ENCODE measurements at places on chromosomes 13 and 19.

DNA sequence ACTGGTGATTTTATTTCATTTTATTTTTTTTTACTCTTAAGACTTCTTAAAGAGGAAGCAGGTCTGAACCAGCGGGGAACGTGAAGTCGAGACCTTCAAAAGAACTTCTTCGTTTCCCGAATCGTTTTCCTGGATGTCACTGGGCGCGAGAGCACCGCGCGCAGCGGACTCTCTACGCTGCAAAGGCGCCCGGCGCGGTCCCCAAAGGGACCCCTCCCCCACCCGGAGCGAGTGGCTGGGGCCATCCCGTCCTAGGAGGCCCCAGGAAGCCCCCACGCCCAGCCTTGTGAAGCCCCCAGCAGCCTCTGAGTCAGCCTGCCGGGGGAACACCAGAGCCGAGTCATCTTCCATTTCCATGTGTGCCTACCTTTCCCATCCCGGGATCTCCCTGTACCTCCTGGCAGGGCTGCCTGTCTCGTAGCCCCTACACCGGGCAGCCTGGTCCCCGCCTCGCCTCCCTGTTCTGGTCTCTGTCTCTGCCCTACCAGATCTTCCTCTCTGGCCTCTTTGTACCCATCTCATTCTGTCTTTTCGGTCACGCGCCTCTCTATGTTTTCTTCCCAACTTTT, 608 bp downstream of the CD70 start:
- no peak for DNase-seq

GRCh38 chr19:51002542-51003311, 1.3 kb upstream of the KLK8 start:
- no peak for DNase-seq

DNA sequence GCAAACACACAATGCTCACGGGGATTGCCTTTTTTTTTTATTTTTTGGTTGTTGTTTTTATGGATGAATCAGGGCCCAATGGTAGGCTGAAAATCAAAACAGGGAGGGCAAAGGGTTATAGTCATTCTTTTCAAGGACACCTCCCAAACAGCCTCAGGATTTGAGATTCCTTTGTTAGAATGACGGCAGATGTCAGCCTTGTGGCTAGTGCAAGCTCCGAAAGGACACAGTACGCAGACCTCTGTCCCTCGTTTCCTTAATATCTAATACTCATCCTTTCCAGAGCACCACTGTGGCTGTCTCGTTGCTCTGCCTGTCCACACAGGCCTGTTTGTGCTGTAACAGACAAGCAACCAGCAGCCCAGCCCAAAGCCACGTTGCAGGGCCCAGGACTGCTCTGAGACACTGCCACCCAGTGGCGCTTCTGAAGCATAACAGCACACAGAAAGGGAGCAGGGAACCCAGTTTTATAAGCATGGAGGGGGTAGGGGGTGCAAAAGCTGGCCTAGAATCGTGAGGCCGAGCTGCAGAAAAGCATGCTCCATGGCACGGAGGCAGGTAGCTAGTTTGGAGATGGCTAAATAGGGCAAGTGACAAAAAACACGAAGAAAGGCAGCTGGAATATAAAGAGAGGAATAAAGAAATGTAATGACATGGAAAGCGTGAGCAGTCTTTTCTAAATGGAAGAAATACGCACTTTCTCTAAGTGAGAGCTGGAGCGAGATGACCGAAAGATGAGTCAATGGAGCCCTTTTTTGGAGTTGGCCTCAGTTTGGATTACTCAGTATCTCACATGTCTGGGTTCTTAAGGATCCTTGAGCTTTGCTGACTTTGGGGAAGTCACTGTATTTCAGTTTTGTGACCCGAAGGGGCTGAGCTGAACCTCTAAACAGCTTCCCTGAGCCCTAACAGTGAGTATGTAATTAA, 40.7 kb upstream of the MEDAG start:
- peak; percentile 28 for DNase-seq

- DNase-seq, result no peak
Measured at GRCh38 chr13:41403983-41404382, 53.4 kb upstream of the RGCC start.

GRCh38 chr13:77583581-77583980, 48.1 kb downstream of the SCEL start:
- DNase-seq, result no peak

DNA sequence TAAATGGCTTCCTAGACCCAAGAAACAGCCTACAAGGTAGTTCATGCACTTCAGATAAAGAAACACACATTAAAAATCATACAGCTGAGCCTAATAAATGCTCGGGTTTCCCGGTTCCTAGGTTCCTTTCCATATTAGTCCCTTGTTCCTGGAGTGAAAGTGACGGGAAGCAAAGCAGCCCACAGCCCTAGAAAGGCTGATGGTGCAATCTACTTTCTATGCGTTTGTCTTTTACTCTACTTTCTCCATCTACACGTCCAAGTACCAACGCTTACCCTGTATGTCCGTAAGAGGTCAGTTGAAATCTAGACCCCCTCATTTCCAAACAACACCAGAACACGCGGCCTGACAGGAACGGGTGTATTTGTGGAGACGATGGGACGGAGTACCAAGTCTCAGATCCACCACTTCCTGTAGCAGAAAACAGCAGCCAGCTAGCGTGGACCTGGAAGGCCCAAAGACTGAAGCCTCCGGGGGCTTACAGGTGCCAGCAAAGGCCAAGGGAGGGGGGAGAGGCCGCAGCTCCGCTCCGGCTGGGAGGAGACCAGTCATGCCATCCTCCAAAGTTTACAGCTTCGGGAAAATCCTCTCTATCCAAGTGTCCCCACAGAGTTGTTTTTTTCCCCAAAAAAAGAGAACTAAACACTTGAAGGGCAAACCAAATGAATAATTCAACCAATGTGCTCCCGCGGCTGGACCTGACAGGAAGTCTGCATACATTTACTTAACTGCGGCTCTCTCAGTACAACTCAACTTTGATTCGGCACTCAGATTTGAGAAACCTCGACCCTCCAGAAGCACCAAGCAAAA, 34.1 kb downstream of the STK24 start:
- DNase-seq, result no peak

GRCh38 chr19:40286235-40286970, 1.3 kb upstream of the AKT2 start:
- DNase-seq, result no peak

- DNase-seq, result no peak
Measured at GRCh38 chr19:1967087-1967608, 26.2 kb downstream of the CSNK1G2 start.

GRCh38 chr13:23159205-23159759, 21.5 kb upstream of the SGCG start:
- peak; percentile 5 for DNase-seq

DNA sequence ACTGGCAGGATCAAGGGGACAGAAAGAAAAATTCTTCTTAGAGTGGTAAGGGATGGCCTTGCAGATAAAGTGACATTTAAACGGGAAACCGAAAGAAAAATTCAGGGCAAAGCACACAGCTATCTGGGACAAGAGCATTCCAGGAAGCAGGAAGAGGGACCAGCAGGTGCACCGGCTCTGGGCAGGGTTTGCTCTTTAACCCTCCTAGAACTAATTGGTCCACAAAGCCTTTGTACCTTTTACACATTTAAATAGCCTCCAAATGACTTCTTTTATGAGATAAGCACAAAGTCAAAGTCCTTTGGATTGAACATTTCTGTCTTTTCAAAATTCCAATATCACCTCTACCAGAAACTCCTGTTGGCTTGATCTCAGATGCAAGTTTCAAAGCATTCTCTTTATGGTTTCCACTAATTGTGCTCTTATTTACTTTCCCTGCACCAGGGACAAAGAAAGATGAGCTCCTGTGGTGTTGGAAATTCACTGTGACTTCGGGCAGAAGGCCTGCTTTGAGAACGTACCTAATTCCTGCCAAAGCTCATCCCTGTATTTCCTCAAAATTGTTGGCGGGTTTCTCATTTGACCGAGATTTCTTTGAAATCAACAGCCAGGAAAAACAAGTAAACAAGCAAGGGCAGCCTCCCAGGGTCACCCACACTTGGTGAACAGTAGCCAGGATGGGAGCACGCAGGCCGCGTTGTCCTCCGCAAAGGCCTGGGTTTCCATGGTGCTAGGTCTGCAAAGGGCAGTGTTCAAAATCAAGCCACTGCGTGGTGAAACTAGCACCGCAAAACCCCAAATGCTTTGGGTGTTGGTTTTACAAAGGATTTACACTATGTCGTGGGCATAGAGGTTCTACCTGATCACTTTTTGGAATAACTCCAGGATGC, 98.6 kb downstream of the IRS2 start:
- no peak for DNase-seq

GRCh38 chr19:9860407-9860806, 25.3 kb downstream of the PIN1 start:
- DNase-seq, result no peak

- no peak for DNase-seq
Measured at GRCh38 chr19:47741544-47742140, 3.7 kb upstream of the NOP53 start.

DNA sequence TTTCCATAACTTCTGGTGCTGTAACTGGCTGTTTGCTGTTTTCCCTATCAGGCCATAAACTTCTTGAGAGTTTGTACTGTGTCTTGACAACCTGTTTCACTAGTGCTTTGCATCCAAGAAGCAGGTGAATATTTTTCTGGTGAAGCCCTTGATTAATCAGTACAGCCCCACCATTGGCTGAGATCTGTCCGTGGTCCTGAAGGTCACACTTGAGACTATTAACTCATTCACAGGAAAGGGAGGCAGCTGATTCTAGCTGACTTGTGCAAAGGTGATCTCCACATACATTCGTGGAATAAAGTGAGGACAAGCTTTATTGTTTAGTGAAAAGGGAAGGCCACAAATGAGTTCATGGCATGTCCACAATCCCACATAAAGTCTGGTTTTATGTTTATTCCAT, 61.4 kb upstream of the ZNF835 start:
- no peak for DNase-seq

DNA sequence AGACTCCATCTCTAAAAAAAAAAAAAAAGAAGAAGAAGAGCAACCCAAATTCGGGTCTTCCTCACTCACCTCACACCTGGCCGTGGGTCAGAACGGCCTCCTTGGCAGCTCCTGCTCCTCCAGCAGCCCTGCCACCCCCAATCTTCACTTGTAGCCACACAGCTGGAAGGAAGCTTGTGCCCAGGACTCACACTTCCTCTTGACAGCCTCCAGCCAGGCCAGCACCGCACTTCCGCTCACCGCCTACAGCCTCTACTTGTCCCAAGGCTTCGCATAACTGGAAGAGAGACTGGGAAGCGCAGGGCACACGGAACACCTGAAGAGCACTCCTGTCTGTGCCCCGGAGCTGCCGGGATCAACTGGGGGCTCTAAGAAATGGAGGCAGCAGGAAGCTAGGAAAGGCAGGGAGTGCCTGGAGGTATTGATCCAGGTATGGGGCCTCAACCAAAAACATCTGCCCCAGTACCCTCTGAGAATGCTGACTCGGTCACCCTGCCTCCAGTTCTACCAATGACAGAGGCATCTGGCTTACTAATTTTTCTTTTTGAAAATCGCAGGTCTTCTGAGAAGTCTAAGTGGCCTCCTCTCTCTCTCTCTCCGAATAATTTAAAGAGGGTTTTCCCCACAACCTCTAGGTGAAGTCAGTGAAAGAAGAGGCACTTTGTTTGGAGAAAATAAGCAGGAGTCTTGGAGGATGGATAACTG, 31.1 kb upstream of the ATP12A start:
- no peak for DNase-seq

DNA sequence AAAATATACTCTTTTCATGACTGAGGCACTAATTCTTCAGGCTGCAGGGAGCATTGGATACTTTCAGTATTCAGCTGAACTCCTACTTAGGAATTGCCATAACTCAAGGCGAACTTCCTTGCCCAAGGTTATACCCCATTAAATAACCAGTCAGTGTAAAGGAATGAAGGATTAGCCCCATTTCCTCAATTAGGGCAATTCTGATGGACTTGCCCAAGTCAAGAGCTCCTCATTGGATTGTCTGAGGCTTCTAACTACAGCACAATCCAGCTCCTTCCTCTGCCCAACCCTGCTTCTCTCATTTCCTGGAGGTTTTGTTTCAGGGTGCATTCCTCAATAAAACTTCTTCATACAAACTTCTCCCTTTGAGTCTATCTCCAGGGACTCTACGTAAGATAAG, 329.2 kb downstream of the LIG4 start:
- no peak for DNase-seq

DNA sequence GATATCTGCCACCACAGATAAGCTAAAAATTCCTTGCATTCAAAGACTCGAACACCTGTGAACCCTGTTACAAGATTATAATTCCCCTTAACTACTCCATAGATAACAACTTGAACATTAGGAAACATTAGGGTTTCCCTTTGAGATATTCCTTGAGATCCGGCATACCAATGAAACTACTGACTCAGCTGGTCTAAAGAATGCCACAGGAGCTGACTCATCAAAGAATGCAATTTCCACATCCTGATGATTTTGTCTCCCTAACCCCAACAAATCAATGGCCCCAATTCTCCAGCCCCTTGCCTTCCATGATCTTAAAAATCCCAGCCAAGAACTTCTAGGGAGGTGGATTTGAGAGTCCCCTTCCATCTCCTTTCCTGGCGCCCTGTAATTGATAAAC, 35.6 kb upstream of the ZNF599 start:
- no peak for DNase-seq

GRCh38 chr19:18090545-18091216, 3.9 kb upstream of the IL12RB1 start:
- DNase-seq, result no peak

GRCh38 chr13:74210693-74211393, 76.6 kb upstream of the KLF12 start:
- no peak for DNase-seq

DNA sequence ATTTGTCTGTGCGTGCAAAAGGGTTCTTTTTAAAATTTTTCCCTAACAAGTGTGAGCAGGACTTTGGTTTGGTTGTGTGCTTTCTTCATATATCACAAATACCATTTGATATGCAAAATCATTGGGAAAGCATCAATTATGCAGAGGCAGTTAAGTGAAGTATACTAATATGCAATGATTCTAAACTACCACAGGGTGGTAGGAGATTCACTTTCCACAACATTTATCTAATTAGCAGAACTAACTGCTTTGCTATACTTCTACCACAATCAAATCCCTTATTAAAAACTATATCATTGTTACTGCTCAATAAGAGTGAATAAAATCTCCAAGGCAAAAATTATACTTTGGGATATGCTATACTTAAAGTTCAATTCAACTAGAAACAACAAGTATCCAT, 2738.9 kb upstream of the PCDH20 start:
- no peak for DNase-seq

- DNase-seq, result no peak
Measured at GRCh38 chr13:64505336-64505910, 2724.7 kb downstream of the PCDH9 start.

GRCh38 chr19:30647891-30648720, 275.9 kb downstream of the ZNF536 start:
- no peak for DNase-seq
